Upper lobe of left lung (tissue), 6 donors: ENCODE measurements at places on chromosomes 11 and 22. TPM values are rescaled to one million over a fixed set of nuclear protein-coding genes. Genes with fewer than 3 reads are reported as not detected.

GRCh38 chr11:77823775-77824174 lies 2.8 kb downstream of the AAMDC start:
- H3K27ac ChIP-seq: peak overlapping the region; percentile 44
- no peak overlapping the region for H3K4me3 ChIP-seq
- H3K27me3 ChIP-seq: no peaks in the 10 kb centered on the region
- peaks cover 24% of the 10 kb centered on the region for H3K4me1 ChIP-seq
- no peak for DNase-seq

- H3K4me3 ChIP-seq: no peak overlapping the region
- DNase-seq: no peak
- no peak overlapping the region for H3K27ac ChIP-seq
- no peaks in the 10 kb centered on the region for H3K36me3 ChIP-seq
- no peaks in the 10 kb centered on the region for H3K4me1 ChIP-seq
Measured at GRCh38 chr11:16722581-16723344, 15.7 kb upstream of the C11orf58 start.

- H3K4me3 ChIP-seq: no peak overlapping the region
- peak overlapping the region; percentile 11 for H3K27ac ChIP-seq
- DNase-seq: no peak
Measured at GRCh38 chr11:61158691-61159381, 2.4 kb downstream of the VPS37C start.

- no peaks in the 10 kb centered on the region for H3K36me3 ChIP-seq
- no peaks in the 10 kb centered on the region for H3K27me3 ChIP-seq
- H3K4me1 ChIP-seq: peaks cover 11% of the 10 kb centered on the region
- no peak overlapping the region for H3K27ac ChIP-seq
- DNase-seq: no peak
Measured at GRCh38 chr11:73416786-73417185, 40.6 kb downstream of the RELT start.

DNA sequence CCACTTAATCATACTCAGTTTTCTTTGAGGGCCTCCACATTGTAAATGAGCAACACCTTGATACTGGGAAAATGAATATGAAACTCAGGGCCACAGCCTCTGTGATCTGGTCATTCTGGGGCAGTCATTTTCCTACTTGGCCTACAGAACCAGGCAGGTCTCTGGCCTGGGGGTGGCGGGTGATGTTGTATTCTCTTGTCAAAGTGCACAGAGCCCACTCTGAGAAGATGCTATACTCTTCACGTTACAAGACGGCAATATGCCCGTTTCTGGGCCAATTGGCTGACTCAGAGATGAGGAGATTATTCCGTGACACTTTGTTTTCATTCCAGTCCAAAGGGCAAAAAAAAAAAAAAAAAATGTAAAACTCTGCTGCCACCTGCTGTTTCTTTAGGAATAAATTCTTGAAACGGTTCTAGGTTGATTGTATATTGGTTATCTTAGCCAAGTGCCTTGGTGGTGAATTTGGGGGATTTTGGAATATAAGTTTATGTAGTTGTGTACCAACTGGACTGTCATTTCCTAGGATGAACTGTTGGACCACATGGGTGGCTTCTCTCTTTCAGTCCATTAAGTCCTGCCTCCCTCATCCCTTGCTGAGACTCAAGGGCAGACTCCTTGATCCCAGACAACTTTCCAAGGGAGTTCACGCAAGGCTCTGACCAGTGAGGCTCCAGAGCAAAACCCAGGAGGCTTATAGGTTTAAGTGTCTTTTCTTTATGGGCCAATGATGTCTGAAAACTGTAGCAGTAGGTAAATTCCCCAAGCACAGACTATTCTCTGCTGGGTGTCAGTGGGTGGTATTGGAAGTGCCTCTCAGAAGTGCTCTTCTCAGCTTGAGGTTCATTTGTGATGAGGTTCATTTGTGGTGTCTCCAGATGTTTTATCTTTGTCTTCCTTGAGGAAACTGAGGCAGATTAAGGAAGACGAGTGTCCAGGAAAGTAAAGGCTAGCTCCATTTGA lies 18.2 kb downstream of the ADM start:
- DNase-seq: no peak
- H3K36me3 ChIP-seq: no peaks in the 10 kb centered on the region
- no peak overlapping the region for H3K4me3 ChIP-seq
- H3K4me1 ChIP-seq: peaks cover 38% of the 10 kb centered on the region

DNA sequence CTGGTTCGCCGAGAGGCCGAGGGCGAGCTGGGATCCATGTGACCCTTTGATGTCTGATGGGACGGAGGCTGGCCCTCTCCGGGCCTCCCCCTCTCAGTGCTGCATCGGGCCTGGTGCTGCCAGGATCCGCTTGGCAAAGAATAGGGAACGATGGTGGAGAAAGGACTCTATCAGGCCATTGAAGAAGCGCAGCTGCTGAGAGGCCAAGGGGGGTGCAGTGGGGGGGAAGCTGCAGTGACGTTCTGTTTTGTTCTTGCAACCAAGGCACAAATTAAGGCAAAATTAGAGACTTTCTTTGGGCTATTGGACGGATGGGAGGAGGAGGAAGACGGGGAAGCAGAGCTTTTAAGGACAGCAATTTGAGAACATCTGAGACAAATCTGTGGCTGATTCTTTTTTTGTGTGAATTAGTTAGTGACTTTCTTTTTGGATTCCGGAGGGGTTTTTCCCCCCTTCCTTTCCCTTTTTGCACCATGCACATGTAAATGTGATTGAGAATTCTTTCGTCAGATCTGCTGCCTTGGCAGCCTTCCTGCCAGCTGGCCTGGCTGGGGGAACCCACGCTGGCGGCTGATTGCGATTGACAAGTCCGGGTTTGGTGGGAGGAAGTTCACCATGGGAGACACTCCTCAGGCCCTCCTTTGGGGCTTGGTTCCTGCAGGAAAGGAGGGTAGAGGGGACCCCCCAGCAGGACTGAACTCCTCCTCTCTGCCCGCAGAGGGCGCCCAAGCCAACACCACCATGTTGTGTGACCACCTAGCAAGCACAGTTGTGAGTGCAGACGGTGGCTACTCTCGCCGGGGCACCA lies 214.6 kb downstream of the NTM start:
- no peaks in the 10 kb centered on the region for H3K36me3 ChIP-seq
- DNase-seq: peak; percentile 45
- no peaks in the 10 kb centered on the region for H3K27me3 ChIP-seq
- H3K4me3 ChIP-seq: no peak overlapping the region
- no peak overlapping the region for H3K27ac ChIP-seq

DNA sequence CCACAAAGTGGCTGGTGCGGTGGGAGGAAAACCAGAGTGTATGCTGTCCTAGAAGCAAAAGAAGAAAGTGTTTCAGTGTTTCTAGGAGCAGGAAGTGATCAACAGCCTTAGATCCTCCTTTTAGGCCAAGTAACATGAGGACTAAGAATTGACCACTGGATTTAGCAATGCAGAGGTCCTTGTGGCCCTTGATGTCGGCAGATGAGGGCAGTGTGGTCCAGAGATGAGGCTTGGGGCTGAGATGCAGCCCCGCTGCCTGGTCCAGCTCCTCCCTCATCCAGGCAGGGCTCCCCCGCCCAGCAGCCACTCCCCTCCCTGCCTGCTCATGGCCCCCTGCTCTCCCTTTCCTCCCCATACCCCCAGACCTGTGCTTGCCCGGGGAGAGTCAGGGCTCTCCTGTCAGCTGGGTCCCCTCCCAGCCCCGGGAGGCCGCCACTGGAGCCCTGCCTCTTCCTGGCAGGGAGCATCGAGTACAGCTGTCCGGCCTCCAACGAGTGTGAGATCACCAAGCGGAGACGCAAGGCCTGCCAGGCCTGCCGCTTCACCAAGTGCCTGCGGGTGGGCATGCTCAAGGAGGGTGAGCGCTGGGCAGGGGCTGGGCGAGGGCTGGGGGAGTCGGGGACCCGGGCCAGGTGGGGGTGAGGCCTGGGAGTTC lies 3.7 kb downstream of the TRMT112 start:
- peak; percentile 85 for DNase-seq
- peak overlapping the region; percentile 56 for H3K27ac ChIP-seq
- peaks cover 40% of the 10 kb centered on the region for H3K36me3 ChIP-seq
- H3K4me3 ChIP-seq: no peak overlapping the region
- H3K27me3 ChIP-seq: no peaks in the 10 kb centered on the region
- peaks cover 18% of the 10 kb centered on the region for H3K4me1 ChIP-seq

The SDF2L1 gene
- 38.4 TPM for total RNA-seq

GRCh38 chr11:20421946-20422345 lies 34.4 kb downstream of the PRMT3 start:
- H3K27me3 ChIP-seq: no peaks in the 10 kb centered on the region
- H3K4me3 ChIP-seq: no peak overlapping the region
- DNase-seq: no peak
- no peak overlapping the region for H3K27ac ChIP-seq
- no peaks in the 10 kb centered on the region for H3K36me3 ChIP-seq

The LSP1 gene
- total RNA-seq: 58.2 TPM

DNA sequence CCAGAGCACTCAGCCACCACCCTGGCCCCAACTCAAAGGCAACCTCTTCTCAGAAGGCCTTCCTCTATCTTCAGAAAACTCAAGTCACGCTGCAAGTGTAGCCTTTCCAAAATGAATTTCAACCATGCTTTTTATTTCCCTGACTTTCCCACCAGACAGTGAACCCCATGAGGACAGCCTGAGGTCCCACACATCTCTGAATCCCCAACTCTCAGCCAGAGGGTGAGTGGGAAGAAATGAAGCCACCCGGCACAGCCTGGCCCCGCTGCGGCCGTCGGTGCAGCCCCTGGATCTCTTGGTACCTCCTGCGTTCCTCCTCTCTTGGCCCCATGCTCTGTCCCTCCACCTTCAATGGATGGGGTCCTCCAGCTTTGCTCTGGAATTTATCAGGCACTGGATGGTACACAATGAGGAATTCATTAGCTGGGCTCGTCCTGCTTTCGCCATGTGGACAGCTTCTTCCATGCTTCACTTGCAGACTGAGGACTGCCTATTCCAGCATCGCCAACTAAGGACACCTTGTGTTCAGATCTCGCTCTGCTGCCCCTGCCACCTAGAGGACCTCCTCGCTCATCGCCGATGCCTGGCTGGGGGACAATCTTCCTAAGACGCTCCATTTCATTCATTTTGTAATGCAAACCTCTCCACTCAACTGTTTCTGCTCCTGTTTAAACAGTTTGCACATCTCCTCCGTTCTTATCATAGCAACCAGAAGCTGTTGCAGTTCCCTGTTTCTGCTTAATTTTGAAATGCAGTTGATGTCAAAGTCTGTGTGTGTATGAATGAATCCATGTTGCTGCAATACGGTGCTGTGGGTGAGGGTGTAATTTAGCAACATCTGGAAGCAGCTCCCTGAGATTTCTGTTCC lies 672.1 kb downstream of the TBC1D22A start:
- H3K36me3 ChIP-seq: no peaks in the 10 kb centered on the region
- H3K27me3 ChIP-seq: no peaks in the 10 kb centered on the region
- H3K27ac ChIP-seq: no peak overlapping the region

DNA sequence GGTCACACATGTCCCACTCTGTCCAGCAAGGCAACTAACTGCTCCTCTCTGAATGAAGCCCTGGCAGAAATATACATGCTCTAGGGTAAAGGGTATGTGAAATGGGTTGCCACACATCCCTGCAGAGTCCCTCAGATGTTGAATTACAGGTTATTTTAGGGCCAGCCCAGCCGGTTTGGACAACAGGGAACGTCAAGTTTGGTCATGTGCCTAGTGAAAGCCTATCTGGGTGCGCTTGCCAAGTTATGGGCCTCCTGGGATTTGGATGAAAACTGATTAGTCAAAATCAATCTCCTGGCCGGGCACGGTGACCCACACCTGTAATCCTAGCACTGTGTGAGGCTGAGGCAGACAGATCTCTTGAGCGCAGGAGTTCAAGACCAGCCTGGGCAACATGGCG lies 10.4 kb downstream of the AP1B1 start:
- H3K27me3 ChIP-seq: no peaks in the 10 kb centered on the region
- peaks cover 31% of the 10 kb centered on the region for H3K4me1 ChIP-seq

DNA sequence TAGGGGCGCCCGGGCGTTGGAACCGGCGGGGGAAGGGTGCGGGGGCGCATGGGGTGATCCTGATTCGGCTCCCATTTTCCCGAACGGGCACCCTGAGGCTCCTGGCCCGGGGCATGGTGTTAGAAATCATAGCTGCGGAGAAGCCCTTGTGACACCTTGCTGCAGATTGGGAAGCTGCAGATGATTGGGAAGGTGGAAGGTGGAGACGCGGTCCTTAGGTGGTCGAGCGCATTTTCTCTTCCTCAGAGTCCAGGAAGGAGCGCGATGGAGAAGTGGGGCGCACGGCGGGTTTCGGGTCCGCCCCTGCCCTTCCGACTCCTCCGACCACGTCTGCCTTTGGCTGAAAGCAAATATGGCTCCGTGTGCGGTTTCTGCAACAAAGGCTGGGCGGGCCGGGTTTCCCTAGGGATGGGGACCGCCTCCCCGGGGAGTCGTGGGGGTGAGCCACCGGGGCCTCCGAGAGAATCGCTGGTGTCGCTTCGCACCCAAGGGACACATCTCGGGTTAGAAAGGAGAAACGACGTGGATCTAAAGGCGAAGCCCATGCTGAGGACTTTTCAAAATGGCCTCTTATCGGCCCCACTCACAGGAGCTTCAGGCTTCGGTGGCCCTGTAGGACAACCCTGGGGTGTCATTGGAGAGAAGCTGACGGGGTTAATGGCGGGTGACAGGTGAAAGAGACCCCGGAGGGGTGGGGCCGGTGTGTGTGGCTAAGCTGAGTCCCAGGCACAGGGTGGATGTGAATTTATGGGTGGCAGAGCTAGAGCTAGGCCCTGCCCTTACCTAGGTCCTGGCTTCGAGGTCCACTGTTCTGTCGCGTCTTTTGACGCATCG lies 707 bp upstream of the FTH1 start:
- H3K4me1 ChIP-seq: peaks cover 71% of the 10 kb centered on the region
- peaks cover 20% of the 10 kb centered on the region for H3K36me3 ChIP-seq
- no peak for DNase-seq
- peak overlapping the region; percentile 98 for H3K27ac ChIP-seq

- no peaks in the 10 kb centered on the region for H3K27me3 ChIP-seq
- no peak for DNase-seq
- no peak overlapping the region for H3K27ac ChIP-seq
- no peaks in the 10 kb centered on the region for H3K36me3 ChIP-seq
- peaks cover 28% of the 10 kb centered on the region for H3K4me1 ChIP-seq
Measured at GRCh38 chr11:11567936-11568650, 53.7 kb downstream of the GALNT18 start.

DNA sequence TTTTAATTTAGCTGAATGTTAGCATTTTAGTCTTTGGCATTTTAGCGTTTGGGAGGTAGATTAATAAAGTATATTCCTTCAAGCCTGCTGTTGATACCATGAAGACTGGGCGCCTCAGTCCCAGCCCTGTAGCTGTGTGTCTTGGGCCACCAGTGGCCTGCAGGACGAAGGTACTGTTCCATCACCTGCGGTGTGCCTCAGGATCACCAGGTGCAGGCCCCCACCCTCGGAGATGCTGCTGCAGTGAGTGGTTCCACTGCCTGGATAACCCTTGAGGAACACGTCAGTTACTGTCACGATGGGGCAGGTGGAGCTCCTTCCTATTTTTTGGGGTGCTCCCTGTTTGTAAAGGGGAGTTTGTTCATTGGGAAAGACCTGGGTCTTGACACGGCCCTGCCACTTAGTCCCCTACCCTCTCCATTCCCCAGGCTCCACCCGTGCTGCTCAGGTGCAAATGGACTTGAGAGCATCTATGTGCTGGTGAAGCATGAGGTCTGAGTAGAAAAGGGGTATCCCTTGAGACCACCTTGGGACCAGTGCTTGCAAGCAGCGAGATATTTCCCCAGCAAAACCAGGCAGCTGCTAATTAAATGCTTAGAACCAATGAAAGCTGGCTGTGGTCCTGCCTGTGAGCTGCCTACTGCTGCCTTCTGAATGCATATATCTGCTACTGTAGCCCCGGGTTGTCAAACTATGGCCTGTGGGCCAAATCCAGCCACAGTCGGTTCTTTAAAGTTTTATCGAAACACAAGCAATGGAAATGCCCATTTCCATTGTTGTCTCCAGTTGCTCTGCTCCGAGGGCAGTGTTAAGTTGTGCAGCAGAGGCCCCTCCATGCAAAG lies 28.7 kb downstream of the INCENP start:
- no peaks in the 10 kb centered on the region for H3K4me1 ChIP-seq
- H3K36me3 ChIP-seq: peaks cover 51% of the 10 kb centered on the region
- H3K27ac ChIP-seq: no peak overlapping the region
- DNase-seq: no peak
- no peaks in the 10 kb centered on the region for H3K27me3 ChIP-seq
